WTC11 (cell line): ENCODE measurements at places on chromosomes 7 and 10.

DNA sequence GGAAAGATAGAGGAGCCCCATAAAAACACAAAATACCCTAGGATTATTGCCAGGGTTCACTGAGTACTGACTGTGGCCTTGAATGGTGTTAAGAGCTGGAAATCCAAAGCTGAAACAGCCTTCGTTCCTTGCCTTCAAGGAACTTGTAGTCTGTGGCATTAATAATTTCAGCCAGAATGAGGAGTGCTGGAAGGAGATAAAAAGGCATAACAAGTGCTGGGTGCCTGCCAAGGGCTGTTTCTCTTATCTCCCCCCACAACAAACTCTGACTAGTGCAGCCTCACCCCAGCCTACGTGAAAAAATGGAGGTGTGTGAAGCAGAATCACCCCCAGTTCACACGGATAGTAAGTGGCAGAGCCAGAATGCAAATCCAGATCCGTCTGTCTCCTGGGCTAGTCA is 199.1 kb upstream of the LYZL2 start:
- peaks cover 55% of the 10 kb centered on the region for H3K4me1 ChIP-seq
- H3K27me3 ChIP-seq: peaks cover 39% of the 10 kb centered on the region
- no peaks in the 10 kb centered on the region for H3K36me3 ChIP-seq

- H3K4me1 ChIP-seq: peaks cover 58% of the 10 kb centered on the region
- peak overlapping the region; percentile 74 for H3K27ac ChIP-seq
- H3K4me3 ChIP-seq: no peak overlapping the region
- peaks cover 48% of the 10 kb centered on the region for H3K36me3 ChIP-seq
- no peaks in the 10 kb centered on the region for H3K27me3 ChIP-seq
These were observed 83.4 kb downstream of the MACC1 start for GRCh38 chr7:20133803-20134202.

DNA sequence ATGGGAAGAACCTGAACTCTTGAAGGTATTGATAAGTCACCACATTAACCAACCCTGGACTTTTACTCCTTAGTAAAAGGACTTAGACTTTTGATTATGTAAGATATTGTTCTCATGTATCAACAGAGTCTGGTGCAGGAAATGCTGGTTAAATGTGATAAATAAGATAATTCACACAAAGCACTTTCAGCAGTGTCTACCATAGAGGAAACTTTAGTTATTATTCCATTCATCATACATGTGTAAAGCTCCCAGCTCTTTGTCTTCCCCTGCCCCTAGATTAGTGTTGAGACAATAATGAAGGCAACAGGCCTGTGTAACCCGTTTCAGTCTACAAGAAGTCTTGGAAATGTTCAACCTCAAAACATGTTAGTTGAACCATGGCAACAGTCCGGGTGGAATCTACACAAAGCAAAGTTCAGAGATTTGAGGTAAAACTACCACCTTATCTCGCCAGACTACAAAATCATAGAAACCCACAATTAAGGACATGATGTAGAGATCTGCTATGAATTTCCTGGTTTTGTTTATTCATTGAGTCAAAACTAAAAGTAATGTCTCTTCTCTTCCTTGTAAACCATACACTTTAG is 109.9 kb upstream of the ADO start:
- H3K36me3 ChIP-seq: peaks cover 10% of the 10 kb centered on the region
- peaks cover 37% of the 10 kb centered on the region for H3K4me1 ChIP-seq
- DNase-seq: no peak
- no peaks in the 10 kb centered on the region for H3K27me3 ChIP-seq
- no peak overlapping the region for H3K27ac ChIP-seq

DNA sequence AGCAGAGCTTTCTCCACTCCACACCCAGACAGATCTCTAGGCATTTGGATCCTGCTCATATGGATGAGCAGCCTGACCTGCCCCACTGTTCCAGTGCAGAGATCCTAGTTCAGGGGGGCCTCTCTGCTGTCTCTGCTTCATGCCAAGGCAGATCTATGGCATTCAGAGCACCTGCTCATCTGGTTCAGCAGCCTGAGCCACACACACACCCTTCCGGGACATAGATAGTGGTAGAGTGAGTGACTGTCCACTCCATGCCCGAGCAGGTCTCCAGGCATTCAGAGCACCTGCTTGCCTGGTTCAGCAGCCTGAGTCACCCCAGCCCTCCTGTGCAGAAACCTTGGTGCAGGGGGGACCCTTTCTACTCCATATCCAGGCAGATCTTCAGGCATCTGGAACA is 54.3 kb upstream of the ZNF800 start:
- H3K36me3 ChIP-seq: peaks cover 2% of the 10 kb centered on the region
- H3K4me1 ChIP-seq: no peaks in the 10 kb centered on the region
- H3K4me3 ChIP-seq: no peak overlapping the region
- peaks cover 41% of the 10 kb centered on the region for H3K27me3 ChIP-seq
- no peak for DNase-seq
- no peak overlapping the region for H3K27ac ChIP-seq

DNA sequence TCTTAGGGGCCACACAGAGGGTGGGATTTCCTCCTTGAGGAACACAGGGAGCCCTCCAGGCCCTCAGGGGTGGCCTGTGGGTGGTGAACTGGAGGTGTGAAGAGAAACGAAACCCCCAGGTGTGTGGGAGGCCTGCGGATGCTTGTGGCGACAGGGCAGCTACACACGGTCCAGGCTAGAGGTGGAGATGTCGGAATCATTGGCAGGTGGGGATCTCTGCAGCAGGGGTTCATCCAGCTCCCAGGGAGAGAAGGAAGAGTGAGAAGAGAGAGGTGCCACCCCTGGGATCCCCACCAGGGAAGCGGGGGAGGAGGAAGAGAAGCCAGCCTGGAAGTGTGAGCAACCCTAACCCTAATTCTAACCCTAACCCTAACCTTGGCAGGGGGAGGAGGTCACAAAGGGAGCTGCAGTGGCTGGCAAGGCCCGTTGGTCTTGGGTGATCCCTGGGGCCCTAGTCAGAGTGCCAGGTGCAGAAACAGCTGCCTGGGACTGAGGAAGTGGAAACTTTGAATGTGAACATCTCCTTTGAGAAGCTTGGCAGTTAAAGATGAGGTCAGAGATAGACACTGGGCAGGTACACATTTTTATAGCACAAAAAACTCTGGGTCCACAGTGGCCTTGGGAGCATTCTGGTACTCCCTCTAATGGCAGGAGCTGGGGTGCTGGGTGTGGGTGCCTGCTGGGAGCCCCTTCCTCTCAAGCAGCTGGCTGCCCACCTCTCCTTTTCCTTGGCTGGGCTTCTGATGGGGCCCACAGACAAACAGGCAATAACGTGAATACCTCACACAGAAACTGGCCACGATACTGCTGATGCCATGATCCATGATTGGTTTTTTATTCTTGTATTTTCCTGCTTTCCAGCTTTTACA is 6.8 kb upstream of the AEBP1 start:
- no peak overlapping the region for H3K4me3 ChIP-seq
- no peaks in the 10 kb centered on the region for H3K36me3 ChIP-seq
- H3K27ac ChIP-seq: no peak overlapping the region
- no peak for DNase-seq

DNA sequence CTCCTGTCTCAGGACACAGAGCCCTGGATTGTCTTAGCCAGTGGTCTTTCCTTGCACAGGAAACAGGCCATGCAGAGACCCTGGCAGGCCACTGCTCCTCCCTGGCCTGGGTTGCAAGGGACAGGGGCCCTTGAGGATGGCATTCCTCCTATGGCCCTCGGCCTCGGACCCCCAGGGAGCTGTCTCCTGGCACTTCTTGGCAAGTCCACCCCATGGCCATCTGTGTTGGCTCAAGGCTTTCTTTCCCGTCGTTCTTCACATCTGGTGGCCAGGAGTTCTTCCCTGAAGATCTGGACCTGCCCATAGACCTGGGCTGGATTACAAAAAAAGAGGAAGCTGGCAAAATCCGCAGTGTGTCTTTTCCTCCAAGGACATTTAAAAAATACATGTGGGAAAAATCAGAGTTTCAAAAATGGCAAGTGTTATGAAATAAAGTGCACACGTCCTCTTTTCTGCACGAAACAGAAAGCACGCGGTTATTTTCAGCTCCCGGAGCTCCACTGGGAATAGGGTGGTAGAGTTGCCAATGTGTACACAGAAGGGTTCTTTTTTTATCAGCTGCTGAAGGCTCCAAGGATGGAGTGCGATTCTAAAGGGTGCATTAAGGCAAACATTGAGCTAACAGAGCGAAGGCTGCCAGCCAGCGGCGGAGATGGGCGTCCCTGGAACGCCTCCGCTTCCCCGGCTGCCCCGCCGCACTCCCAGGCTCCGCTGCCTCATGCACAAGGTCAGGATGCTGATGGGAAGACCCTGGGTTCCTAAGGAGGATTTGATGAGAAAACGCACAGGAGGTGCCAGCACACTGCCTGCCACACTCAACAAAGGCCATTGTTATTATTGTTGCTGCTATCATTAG is 62.8 kb upstream of the FAM20C start:
- DNase-seq: no peak
- H3K4me1 ChIP-seq: peaks cover 3% of the 10 kb centered on the region
- no peaks in the 10 kb centered on the region for H3K36me3 ChIP-seq
- H3K27me3 ChIP-seq: no peaks in the 10 kb centered on the region; the same call in 1 of the 2 replicates
- H3K27ac ChIP-seq: no peak overlapping the region
- no peak overlapping the region for H3K4me3 ChIP-seq
